NCI-H187 treated with DMSO at 0.1 percent for 48 hours (cell line): ENCODE measurements at places on chromosomes 2 and 18.

GRCh38 chr18:63322908-63323634 is 3.5 kb upstream of the BCL2 start:
- DNase-seq = peak; percentile 31

- no peak for DNase-seq
Measured at GRCh38 chr2:144946263-144946662, 426.3 kb upstream of the ZEB2 start.

DNA sequence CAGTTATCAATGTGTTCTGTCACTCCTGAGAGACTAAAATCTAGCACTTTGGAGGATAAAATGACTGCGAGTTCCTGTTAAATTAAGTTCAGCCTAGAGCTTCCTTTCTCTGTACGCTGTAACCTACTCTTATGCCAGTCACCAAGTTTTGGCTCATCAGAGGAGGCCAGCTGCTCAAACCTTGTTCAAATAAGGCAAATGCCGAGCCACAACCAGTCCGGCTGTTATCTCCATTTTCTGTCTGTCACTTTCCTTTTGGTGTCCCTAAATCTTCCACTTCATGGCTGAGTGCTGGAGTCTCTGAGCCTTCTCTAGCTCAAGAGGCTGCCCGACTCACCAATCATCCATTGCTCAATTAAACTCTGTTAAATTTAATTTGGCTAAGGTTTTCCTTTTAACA is 33.5 kb upstream of the PXDN start:
- DNase-seq = no peak

GRCh38 chr2:64876137-64876647 is 113.0 kb upstream of the SLC1A4 start:
- DNase-seq = peak; percentile 47

GRCh38 chr2:215540658-215541057 is 104.8 kb upstream of the FN1 start:
- DNase-seq = no peak

DNA sequence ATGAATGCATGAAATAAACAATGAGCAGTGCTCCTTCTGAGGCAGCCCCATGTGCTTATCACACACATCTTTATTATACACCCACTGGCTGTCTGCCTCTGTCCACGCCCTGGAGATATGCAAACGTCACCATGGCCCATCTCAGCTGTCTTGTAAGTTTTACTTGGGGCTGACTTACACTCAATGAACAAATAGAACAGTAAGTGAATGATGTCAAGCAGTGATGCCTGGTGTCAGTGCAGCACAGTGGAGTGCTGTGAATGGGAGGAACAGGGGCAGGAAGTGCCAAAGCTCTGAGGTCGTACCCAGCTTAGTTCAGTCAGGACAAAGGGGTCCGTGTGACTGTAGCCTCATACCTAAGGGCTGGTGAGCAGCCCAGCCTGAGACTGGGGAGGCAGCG is 659.5 kb upstream of the HS6ST1 start:
- DNase-seq = no peak

- DNase-seq = no peak
Measured at GRCh38 chr2:12998685-12999084, 281.9 kb downstream of the TRIB2 start.

DNA sequence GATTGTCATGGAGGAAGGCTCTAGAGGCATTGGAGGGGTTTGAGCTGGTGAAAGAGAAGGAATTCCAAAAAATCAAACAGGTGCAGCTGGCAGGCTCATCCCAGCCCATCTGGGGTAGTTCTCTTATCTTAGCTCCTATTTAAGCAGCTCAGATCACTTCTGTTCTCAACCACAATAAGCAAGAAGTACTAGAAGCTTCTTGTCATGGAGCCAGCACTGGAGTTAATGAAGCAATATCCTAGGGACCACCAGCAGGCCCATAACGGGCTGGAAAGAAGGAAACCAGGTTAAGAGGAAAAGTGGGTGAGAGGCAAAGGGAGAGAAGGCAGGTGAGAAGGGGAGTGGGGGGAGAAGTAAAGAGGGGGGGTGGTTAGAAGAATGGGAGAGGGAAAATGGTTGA is 100.7 kb upstream of the ZFP36L2 start:
- no peak for DNase-seq

GRCh38 chr2:97974471-97974870 is 21.3 kb downstream of the TMEM131 start:
- DNase-seq = no peak

- DNase-seq = no peak
Measured at GRCh38 chr2:144143294-144144151, 376.4 kb downstream of the ZEB2 start.

GRCh38 chr2:107760620-107761364 is 65.9 kb upstream of the RGPD4 start:
- no peak for DNase-seq

DNA sequence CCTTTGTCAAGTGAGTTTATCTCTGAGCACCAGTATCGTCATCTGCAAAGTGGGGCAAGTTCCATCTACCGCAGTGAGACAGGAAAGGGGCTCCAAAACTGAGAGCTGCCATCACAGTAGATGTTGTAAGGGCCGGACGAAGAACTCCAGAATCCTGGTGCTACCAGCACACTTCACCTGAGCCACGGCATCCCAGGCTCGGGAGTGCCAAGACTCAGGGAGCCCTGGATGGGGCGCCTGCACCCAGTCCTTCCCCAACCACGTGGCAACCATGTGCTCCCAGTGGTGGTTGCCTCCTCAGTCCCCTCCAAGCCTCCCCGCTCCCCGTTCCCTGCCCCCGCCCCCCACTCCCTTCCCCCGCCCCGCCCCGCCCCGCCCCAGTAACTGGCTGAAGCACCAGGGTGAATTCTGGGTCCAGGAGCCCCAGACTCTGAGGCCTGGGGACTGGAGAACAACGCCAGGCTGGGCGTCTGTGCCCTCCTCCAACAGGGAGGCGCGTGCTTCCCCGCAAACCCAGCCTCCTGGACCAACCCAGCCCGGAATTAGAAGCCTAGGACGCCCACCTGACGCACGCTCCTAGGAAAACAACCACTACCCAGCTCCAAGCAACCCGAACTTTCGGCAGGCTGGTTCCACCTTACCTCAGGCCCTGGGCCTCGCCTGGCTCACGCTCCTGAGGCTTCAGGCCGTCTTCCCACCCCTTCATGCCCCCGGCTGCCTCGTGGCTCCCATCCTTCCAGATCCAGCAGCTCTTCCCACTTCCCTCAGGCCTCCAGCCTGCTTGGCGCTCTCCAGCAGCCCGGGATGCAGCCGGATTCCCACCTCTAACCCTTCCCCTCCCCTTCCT is 67.6 kb downstream of the LAMA3 start:
- no peak for DNase-seq

- DNase-seq = no peak
Measured at GRCh38 chr2:166972002-166972401, 83.7 kb downstream of the XIRP2 start.

- DNase-seq = no peak
Measured at GRCh38 chr2:16239296-16239850, 299.0 kb downstream of the MYCN start.

GRCh38 chr2:75489721-75490120 is 71.0 kb downstream of the EVA1A start:
- DNase-seq = no peak

- DNase-seq = no peak
Measured at GRCh38 chr2:161075701-161076100, 84.5 kb upstream of the TANK start.

DNA sequence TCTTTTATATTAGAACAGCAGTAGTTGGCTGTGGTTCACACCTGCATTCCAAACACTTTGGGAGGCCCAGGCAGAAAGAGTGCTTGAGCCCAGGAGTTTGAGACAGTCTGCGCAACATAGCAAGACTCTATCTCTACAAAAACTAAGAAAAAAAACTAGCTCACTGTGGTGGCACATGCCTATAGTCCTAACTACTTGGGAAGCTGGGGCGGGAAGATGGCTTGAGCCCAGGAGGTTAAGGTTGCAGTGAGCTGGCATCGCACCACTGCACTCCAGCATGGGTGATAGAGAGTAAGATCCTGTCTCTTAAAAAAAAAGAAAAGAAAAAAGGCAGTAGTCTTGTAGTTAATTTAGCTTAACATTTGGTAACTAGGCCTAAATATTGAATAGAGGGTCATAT is 136.6 kb downstream of the AGPS start:
- DNase-seq = no peak

- no peak for DNase-seq
Measured at GRCh38 chr2:203569677-203570316, 34.7 kb upstream of the RAPH1 start.

GRCh38 chr2:165293440-165294420 is 54.5 kb downstream of the SCN2A start:
- peak; percentile 89 for DNase-seq

DNA sequence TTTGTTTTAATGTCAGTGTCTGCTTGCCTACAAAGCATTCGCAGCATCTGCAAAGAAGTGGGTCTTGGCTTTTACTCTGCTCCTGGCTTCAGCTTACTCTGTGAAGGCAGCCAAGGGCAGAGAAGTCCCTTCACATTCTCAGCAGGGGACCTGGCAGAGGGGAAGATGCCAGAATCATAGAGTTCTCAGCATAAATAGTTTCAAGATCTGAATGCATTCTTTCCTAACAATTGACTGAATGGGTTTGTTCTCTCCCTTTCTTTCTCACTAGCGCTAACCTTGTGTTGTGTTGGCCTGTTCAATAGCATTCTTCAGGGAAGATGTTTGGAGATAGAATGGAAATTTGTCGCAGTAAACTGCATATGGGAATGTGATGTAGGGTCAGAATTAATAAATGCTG is 106.9 kb downstream of the FARSB start:
- no peak for DNase-seq

GRCh38 chr2:113854970-113855740 is 34.7 kb upstream of the ACTR3 start:
- DNase-seq = no peak

- no peak for DNase-seq
Measured at GRCh38 chr2:236694146-236694888, 124.7 kb downstream of the ACKR3 start.

- no peak for DNase-seq
Measured at GRCh38 chr2:151833984-151834383, 5.8 kb upstream of the ARL5A start.

GRCh38 chr2:217897816-217898806 is 104.7 kb downstream of the TNS1 start:
- DNase-seq = no peak

DNA sequence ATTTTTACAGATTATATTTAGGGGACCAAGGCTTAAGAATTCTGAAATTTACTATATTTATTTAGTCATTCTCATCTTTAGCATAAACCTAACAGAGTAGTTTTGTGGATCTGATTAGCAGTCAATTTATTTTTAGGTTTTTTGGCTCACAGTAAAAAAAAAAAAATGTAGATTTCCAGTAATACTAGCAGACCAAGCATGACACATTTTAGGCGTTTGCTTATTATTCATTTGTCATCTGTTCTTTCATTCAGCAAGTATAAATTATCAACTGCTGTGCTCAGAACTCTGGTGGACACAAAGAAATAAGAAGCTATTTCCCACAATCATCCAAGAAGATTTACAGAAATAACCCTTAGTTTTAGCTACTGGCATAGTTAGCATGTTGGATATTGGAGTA is 20.6 kb downstream of the PDE1A start:
- no peak for DNase-seq

DNA sequence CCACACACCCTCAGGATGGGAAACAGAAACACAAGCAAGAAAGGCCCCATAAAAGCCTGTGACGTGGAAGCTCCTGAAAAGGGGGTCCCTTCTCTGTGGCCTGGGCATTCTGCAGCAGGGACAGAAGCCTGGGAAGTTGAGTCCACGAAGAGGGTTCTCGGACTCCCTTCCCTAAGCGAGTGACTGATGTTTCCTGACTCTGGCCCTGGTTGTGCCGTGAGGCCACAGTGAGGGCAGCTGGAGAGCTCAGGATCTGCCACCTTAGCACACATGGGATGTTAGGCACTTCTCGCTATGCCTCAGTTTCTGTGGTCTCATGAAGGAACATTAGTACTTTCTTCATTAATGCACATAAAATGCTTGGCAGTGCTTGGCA is 87.2 kb upstream of the ZFP36L2 start:
- DNase-seq = no peak

DNA sequence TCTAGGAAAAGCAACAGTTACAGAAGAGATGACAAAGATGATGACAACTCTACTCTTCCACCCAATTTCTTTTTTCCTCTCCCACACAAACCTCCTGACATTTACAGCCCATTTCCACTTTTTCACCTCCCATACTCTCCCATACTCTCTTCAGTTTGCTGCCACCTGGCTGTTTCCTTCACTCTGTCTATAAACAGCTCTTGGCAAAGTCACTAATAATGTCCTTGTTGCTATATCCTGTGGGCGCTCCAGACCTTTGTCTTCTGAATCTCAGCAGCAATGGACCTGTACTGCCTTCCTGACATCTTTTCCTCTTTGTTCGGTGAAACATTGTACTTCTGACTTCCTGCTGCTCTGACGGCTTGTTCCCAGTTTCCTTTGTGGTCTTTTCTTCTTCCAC is 60.7 kb upstream of the CAVIN2 start:
- no peak for DNase-seq

GRCh38 chr18:22674272-22674671 is 256.6 kb upstream of the CTAGE1 start:
- DNase-seq = no peak

GRCh38 chr2:54866868-54867267 is 143.4 kb downstream of the EML6 start:
- DNase-seq = no peak

DNA sequence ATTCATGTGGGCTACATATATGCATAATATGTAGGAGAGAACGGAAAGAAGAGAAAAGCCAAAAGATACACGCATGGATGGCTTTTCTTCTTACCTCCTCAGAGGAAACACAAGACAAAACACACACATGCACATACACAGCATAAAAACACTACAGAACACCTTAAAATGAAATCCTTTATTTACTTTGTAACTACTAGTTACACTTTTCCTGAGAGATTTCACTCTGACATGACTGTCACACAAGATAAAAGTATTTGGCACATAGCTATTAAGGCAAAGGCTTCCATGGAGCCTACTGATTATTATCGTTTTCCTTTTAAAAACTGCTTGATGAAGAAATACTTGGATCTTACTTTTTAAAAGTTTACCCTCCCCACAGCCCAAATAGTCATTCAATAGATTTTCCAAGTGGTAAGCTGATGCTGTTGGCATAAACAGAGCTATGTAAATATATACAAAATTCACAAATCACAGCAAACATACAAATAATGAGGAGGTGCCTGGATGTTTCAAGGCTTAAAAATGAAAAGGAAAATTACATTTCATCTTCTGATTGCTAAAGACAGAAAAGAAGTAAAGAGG is 8.6 kb downstream of the ZEB2 start:
- no peak for DNase-seq

DNA sequence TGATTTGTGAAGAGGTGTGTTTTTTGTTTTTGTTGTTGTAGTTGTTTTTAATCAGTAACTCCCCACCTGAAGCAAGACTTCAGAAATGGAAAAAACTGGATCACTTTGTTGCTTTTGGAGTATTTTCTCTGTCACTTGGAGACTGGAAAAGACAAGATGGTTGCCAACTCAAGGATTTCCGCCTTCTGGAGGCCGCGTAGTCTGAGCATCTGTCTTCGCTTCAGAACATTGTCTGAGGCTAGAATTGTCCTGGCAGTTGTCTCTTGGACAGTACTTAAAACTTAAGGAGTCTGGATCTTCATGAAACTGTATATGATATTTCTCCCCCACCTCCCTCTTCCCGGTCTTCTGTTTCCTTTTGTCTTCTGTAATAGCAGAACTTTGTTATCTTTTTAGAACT is 67.7 kb downstream of the ARHGAP28 start:
- no peak for DNase-seq

GRCh38 chr18:54389143-54389505 is 31.4 kb downstream of the C18orf54 start:
- no peak for DNase-seq

GRCh38 chr2:145914716-145915115 is 1394.8 kb upstream of the ZEB2 start:
- DNase-seq = no peak

GRCh38 chr2:233354971-233355574 is 779 bp downstream of the DGKD start:
- DNase-seq = no peak

GRCh38 chr18:54261894-54262293 is 7.4 kb upstream of the POLI start:
- no peak for DNase-seq
